ENCODE measurements at places on chromosomes 1 and 21. TPM values are rescaled to one million over a fixed set of nuclear protein-coding genes. Genes with fewer than 3 reads are reported as not detected.

The SV2A gene
- total RNA-seq, result 71.4 TPM

The MPZ gene
- total RNA-seq, result 1.4 TPM

The GUCA2B gene
- not detected for total RNA-seq

The SPRR1B gene
- total RNA-seq, result not detected

The DENND2C gene
- 1.6 TPM for total RNA-seq

The TMPRSS3 gene
- not detected for total RNA-seq

The RGS2 gene
- 23.2 TPM for total RNA-seq

The PLCH2 gene
- total RNA-seq, result 4.2 TPM

The HEYL gene
- total RNA-seq, result 0.47 TPM

The PADI4 gene
- total RNA-seq, result not detected

The PSEN2 gene
- 28.2 TPM for total RNA-seq

The SRGAP2 gene
- 130 TPM for total RNA-seq

The AADACL4 gene
- not detected for total RNA-seq

The RAB3B gene
- total RNA-seq, result 8.4 TPM

The PWP2 gene
- total RNA-seq, result 16.5 TPM

The SPSB1 gene
- 2.3 TPM for total RNA-seq

The AMY1B gene
- not detected for total RNA-seq

The UMODL1 gene
- not detected for total RNA-seq

The PPIAL4G gene
- total RNA-seq, result 0.31 TPM

The CSF1 gene
- 3.9 TPM for total RNA-seq

The NBPF26 gene
- total RNA-seq, result 13.1 TPM

The ADAMTS1 gene
- 7.5 TPM for total RNA-seq
